ENCODE measurements at places on chromosomes 2 and 18.

- no peak for DNase-seq
Observed at GRCh38 chr18:60372132-60372531, 443 bp downstream of the MC4R start.

GRCh38 chr2:67566285-67566684 lies 169.2 kb downstream of the ETAA1 start:
- no peak for DNase-seq

GRCh38 chr2:42964439-42965083 lies 172.2 kb upstream of the HAAO start:
- no peak for DNase-seq

DNA sequence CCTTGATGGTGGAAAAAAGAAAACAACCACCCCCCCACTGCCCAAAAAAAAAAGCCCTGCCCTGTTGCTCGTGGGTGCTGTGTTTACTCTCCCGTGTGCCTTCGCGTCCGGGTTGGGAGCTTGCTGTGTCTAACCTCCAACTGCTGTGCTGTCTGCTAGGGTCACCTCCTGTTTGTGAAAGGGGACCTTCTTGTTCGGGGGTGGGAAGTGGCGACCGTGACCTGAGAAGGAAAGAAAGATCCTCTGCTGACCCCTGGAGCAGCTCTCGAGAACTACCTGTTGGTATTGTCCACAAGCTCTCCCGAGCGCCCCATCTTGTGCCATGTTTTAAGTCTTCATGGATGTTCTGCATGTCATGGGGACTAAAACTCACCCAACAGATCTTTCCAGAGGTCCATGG lies 28.0 kb downstream of the MAL start:
- DNase-seq, result no peak

DNA sequence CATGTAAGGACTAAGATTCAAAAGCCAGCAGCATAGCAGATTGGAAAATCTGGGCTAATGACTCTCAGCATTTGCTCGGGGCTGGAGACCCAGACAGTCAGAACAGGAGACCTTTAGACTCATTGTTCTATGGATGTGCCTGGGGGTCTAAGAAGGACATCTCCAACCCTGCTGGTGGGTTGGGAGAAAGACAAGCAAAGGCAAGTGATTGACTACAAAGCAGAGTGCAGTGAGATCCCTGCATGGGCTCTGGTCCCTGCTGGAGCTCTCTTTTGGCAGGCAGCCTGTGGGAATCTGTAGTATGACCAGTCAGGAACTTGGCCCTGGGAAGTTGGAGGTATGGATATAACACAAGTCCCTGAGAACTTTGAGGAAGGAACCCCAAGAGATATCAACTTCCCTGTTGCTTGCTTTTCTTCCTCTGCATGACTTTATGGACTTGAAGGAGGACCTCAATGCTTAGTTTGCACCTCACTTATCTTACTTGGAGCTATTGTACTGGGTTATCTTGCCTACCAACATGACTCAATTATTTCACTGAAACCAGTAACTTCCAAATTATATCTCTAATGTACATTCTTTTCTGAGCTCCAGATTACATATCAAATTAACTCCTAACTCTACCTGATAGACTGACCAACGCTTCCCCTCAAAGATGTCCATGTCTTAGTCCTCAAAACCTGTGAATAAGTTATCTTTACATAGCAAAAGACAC lies 236.0 kb downstream of the CYRIA start:
- no peak for DNase-seq

DNA sequence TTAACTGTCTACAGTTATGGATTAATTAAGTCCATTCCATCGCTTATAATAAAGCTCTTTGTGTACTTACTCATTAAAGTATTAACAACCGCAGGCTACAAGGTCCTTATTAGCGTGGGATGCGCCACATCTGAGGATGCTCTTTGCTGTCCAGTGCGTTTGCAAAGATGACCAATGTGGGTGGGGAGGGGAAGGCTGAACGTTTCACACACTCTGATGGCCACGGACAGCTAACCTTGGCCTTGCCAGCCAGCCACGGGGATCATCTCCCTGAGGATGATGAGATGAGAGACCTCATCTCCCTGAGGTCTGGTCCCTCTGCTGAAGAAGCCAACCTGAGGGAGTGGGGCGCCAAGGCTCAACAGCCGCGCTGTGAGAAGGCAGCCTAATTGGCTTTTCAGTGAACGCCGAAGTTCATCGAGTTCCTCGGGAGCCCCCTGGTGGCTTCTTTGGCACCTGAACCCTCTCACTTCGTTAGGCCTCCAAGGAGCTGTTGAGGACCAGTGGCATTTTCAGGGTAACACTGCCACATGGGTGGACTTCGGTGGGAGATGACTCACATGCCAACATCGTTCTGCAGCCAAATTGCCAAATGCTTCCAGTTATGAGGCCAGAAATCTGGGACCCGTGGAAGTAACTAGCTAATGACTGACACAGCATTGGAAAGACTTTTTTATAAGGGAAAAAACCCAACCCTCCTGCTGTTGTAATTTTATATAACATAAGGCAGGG lies 69.3 kb upstream of the SEC11C start:
- DNase-seq, result peak; percentile 70

DNA sequence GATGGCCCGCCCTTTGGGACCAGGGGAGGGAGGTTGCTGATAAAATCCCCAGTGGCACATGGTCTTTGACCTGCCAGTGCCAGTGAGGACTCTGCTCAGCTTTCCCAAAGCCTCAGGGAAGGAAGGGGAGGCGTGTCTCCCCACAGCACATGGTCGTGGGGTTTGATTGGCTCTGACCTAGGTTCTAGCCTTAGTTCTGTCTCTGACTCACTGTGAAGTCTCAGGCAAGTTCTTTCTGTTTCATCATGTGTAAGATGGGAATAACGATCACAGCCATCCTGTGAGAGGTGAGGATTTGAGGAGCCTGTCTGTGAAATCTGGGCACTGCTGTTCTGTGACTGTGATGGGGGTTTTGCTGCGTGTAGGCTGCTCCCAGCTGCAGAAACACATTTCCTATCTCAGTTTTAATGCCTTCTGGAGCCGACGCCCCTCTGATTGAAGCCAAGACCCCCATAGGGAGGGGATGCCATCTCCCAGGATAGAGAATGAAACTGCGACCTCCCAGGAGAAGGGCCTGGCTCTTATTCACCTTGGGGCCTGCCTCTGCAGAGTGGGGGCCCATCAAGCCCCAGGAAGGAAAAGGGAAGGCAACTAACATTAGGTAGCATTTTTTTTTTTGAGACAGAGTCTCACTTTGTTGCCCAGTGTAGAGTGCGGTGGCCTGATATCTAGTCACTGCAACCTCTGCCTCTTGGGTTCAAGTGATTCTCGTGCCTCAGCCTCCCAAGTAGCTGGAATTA lies 84.0 kb downstream of the DDX1 start:
- no peak for DNase-seq

- DNase-seq, result no peak
Observed at GRCh38 chr2:113898081-113898480, 8.2 kb downstream of the ACTR3 start.

DNA sequence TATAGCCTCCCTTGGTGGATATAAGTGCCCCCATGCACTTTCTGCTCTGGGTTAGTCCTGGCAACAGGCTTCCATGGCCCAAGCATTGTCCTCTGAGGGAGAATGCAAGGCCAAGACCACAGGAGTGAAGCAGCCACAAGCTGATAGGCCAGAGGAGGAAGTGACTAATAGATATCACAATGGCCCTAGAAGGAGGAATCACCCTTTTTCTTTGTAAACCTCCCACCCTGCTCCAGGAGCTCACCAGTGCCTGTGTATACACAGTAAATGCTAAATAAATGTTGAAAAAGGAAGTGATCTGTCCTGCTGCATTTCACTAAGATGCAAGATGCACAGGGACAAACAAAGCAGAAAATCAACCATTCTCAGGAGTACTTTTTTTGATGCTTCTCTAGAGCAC lies 49.7 kb upstream of the ABCA12 start:
- DNase-seq, result no peak

GRCh38 chr2:121810959-121811853 lies 55.8 kb downstream of the TSN start:
- no peak for DNase-seq

- no peak for DNase-seq
Observed at GRCh38 chr18:58287353-58288274, 243.6 kb downstream of the NEDD4L start.

DNA sequence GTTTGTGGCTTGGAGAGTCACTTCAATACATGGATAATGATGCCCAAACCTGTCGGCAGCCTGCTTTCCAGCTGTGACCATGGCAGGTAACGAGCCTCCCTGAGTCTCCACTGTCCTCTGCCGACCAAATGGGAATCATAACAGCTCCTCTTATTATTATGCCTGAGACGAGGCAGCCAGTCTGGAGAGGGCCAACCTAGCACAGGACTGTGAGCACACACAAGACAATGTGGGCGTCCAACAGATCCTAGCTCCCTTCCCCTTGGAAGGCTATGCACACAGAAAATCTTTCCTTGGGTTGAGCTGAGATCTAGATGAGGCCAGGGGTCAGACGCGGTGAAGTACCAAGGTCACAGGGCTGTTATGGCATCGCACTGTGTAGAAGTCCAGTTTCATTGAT lies 890 bp upstream of the SLC4A3 start:
- no peak for DNase-seq

DNA sequence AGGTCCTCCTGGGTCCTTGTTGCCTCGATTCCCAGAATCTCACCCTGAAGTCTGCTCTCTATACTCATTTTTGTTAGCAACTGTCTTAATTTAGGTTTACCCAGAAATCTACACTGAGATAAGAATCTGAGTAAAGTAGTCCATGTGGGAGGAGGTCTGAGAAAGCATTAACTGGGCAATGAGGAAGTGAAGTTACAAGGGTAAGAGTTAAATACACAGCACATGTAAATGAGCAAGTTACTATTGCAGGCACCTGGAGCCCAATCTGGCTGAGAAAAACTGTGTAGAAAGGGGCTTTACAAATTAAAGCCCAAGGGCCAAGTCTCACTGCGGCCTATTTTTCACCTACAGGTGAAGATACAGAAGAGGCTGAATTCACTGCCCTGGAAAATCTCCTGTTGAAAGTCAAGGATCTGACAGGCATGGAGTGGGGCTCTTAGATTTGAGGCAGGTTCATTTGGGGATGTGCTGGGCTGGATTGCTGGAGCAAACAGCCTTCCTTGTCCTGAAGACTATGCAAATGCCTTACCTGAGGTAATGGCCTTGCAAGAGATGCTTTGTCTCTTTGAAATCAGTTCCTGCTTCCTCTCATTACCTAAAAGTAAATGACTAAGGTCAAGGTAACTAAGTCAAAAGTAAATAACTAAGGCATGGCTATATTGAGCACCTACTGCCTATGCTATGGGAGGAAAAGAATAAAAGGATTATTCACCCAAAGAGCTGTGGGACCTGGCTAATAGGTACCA lies 84.4 kb upstream of the DYNAP start:
- DNase-seq, result no peak

DNA sequence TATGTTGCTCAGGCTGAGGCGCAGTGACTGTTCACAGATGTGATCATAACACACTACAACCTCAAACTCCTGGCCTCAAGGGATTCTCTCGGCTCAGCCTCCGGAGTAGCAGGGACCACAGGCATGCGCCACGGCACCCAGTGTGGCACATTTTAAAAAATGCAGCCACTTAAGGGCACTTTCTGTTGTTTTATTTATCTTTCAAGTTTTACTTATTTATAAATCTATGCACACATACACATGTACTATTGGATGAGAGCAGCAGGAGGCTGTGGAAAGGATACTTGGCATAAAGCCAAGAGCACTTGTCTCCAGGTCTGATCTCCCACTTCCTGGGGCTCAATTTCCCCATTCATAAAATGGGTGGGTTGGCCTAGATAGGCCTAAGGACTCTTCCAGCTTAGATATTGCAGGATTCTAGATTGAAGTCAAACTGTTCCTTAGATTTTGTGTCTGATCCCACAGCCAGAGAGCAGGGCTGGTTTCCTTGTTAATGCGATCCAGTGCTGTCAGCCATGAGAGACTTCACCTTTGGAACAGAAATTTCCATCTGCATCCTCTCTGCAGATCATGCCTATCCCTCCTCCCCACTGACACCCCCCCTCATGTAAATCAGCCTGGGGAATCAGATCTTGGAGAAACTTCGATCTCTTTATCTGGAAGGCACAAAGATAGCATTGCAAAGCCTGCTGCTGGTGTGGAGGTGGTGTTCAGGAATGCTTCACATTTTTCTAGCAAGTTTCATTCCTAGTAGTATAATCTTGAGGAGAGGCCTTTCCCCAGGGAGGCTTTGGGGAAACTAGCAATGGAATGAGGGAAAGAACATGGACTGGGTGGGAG lies 24.7 kb downstream of the PCBP1 start:
- DNase-seq, result no peak

- DNase-seq, result no peak
Observed at GRCh38 chr2:164910101-164910899, 45.0 kb downstream of the SLC38A11 start.

DNA sequence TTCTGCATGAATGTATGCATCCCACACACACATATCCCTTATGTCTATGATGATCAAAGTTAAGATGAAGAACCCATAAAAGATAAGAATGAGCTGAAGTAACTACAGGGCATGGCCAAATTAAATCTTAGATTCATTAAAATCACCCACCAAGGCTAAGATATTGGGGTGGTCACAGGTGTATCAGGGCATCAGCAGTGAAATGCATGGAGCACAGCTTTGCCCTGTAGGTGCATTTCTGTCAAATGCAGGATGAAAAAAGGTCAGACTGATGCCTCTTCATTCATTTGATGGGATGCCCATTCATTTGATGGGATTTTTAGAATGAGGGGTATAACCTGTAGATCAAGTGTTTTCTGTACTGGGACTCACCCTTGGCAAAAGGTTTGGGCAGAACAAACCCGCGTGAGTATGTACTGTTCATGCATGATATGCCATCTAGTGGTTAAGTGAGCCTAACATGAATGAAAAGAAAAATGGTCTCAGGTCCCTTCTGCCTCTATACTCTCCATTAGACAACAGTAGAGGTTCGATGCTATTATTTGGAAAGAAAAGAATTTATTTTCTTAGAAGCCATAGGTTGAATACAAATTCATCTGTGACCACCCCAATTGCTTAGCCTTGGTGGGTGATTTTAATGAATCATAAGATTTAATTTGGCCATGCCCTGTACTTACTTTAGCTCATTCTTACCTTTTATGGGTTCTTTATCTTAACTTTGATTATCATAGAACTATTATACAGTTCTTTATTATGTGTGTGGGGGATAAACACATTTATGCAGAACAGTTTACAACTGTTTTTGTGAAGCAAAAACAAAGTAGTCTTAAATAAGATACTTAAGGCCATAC lies 43.2 kb upstream of the NOSTRIN start:
- no peak for DNase-seq

DNA sequence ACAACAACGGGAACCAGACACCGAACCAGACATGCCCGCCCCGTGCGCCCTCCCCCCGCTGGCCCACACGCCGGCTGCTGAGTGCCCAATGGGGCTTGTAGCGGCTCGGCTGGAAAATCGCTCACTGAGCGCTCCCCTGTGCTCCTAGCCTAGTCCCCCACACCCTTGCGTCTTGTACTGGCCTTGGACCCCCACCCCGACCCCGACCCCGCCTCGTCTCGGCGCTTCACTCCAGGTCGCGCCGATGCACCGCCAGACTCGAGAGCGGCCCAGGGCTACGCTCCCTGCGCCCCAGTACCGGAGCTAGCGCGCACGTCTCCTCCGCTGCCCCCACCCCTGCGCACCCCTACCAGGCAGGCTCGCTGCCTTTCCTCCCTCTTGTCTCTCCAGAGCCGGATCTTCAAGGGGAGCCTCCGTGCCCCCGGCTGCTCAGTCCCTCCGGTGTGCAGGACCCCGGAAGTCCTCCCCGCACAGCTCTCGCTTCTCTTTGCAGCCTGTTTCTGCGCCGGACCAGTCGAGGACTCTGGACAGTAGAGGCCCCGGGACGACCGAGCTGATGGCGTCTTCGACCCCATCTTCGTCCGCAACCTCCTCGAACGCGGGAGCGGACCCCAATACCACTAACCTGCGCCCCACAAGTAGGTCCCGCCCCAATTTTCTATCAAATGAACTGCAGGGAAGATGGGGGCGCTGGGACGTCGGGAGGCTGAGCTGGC lies 1.5 kb downstream of the GAD1 start:
- DNase-seq, result no peak

- peak; percentile 30 for DNase-seq
Observed at GRCh38 chr2:21042958-21043743, 722 bp downstream of the APOB start.

Measured in stimulated activated CD4-positive, alpha-beta T cell treated with anti-CD3 and anti-CD28 coated beads, Interleukin-1b, Interleukin-23, amount 100 ng/mL, for 1 hour (primary cell).